Dermis microvascular lymphatic vessel endothelial cell (primary cell): ENCODE measurements at places on chromosomes 2 and 18. TPM values are rescaled to one million over a fixed set of nuclear protein-coding genes. Genes with fewer than 3 reads are reported as not detected.

The BZW1 gene
- total RNA-seq, result 413 and 560 TPM in 2 replicates

The MAP3K19 gene
- not detected in 2 replicates for total RNA-seq

The UGT1A4 gene
- total RNA-seq, result not detected in 2 replicates

The SDC1 gene
- 2.6 and 16.3 TPM in 2 replicates for total RNA-seq

The SCN9A gene
- total RNA-seq, result 0.25 and 0.51 TPM in 2 replicates

The PLB1 gene
- total RNA-seq, result 0.26 and 0.38 TPM in 2 replicates

The BOLL gene
- not detected in 2 replicates for total RNA-seq

The STON1 gene
- 1.8 and 2.1 TPM in 2 replicates for total RNA-seq

The CMPK2 gene
- total RNA-seq, result 0.64 and 0.89 TPM in 2 replicates

DNA sequence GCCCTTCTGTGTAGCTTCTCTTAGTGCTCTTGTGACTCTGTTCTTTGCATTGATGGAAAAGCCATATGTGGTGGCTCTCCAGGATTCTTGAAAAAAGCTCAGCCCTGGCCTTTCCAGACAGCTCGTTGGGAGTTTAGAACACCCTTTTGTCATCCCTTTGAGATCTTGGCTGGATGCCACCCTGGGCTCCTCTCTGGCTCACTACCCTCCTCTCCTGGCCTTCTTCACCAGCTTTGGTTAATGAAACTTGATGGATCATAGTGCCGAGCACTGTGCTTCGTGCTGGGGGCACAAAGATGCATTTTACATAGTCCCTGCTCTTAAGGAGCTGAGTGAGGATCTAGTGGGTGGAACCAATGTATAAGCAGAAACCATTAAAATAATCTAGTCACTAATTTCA is 15.6 kb upstream of the FHOD3 start:
- no peak for DNase-seq

GRCh38 chr18:26342646-26343045 is 116.4 kb downstream of the TAF4B start:
- DNase-seq, result no peak

- DNase-seq, result no peak
Observed at GRCh38 chr2:231222318-231223000, 24.0 kb downstream of the ARMC9 start.

DNA sequence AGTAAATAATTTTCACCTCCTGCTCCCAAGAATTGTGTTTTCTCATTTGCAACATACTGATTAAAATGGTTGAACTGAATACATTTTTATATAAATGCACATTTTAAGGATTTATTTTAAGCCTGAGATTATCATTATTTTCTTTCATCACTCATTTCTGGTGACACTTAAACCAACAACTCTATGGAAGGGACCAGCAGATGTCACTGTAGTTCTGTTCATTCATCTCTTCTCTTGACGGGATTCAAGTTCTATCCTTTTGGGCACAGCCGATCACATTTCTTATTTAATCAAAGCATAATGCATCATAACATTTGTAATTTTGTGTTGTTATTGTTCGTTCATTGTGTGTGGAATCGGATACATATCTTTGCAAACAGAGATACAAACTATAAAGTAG is 417.9 kb downstream of the HRH4 start:
- peak; percentile 76 for DNase-seq

- no peak for DNase-seq
Observed at GRCh38 chr2:141020346-141020745, 1110.5 kb downstream of the LRP1B start.

GRCh38 chr2:76169276-76170008 is 458.7 kb upstream of the GCFC2 start:
- DNase-seq, result no peak

DNA sequence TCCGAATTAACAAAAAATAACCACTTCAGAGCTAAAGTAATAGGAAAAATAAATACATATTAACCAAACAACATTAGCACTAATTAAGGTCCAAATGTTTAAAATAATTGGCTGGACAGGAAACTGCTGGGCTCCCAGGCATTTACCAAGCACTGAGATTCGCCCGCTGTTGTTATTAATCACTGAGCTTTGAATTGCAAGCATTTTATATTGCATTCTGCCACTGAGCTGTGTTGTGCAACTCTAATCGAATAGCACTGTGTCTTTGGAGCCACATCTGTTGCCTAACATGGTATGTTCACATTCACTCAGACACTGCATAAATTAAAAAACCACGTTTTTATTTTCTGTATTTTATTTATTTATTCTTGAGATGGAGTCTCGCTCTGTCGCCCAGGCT is 88.9 kb downstream of the SOWAHC start:
- DNase-seq, result no peak

- DNase-seq, result peak; percentile 37
Observed at GRCh38 chr2:207869784-207870778, 100.4 kb upstream of the FZD5 start.

GRCh38 chr2:181984814-181985631 is 630 bp upstream of the PPP1R1C start:
- no peak for DNase-seq

GRCh38 chr2:9527995-9528787 is 27.4 kb downstream of the ADAM17 start:
- no peak for DNase-seq
